ENCODE measurements at places on chromosomes 13 and 19.

DNA sequence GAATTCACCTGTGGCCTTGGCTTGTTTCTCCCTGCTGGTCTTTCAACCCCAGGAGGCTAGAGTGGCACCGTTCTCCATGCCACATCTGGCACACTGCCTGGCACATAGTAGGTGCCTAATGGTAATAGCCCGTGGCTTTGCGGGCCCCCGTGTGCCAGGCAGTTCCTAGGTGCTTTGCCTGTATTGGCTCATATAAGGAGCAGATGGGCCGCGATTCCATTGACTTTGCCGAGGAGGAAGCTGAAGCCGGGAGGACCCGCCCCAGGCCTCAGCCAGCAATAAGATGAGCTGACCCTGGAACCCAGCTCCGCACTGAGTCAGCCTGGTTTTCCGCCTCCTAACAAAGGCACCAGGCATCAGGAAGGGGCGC, 807 bp downstream of the PGLYRP1 start:
- no peak for DNase-seq

DNA sequence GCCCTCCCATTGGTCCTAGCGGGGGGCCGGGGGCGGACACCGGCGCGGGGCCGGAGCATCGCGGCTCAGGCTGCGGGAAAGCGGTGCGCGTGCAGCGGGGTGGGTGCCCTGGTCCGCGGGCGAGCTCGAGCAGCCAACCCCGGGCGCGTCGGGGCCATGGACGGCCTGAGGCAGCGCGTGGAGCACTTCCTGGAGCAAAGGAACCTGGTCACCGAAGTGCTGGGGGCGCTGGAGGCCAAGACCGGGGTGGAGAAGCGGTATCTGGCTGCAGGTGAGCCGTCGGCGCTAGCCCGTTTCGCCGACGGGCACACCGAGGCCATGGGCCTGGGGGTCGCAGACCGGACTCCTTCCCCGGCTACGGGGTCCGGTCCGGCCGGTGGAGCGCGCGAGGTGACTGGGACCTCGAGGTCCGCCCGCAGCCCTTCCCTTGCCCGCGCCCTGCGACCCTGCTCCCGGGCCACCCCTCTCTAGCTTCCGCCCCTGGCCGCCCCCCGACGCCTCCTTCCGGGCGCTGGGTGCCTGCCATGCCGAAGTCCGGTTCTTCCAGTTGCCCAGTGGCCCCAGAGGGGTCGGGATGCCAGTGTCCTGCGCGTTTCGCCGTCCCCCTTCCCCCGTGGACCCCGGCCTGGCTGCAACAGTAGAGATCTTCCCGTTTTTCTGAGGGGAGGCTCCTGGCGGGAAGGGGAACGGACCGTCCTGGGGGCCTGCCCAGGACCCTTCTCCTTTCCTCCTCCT, at the start of gene REEP6:
TSS of gene REEP6 (plus strand) at position 68 of the 735 bp plus-strand sequence. CDS start at position 157, 89 bp downstream.
- DNase-seq = no peak

DNA sequence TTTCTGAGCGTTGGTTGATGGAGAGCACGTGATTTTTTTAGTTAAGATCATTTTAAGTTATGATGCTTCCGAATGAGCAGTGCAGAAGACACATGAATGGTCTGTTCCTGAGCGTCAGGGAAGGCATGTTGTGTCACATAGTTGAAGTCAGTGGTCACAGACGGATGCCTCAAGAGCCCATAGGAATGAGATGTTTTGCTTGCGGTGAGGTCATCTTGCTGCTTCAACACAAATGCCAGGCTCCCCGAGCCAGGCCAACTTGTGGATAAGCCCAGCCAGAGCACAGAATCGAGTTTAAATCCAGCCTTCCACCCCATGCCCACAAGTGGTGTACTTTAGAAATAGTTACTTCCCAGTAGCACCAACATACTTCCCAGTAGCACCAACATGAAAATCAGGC, 5.4 kb downstream of the UPF3A start:
- DNase-seq = no peak

DNA sequence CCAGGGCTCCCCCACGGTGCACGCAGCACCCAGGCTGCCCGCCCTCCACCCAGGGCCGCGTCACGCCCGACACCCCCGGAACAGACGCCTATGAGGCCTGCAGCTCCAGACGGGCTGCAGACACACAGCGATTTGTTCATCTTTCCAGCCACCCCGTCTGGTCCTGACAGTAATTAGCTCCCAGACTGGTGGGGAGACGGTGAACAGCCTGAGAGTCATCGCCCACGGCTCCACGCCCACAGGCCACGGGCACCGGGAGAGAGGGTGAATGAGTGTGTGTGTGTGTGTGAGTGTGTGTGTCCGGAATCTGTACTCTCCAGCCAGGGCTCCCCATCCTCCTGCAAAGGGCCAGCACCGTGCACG, 18.1 kb downstream of the GADD45B start:
- no peak for DNase-seq
